ENCODE measurements at places on chromosomes 7 and 10.

DNA sequence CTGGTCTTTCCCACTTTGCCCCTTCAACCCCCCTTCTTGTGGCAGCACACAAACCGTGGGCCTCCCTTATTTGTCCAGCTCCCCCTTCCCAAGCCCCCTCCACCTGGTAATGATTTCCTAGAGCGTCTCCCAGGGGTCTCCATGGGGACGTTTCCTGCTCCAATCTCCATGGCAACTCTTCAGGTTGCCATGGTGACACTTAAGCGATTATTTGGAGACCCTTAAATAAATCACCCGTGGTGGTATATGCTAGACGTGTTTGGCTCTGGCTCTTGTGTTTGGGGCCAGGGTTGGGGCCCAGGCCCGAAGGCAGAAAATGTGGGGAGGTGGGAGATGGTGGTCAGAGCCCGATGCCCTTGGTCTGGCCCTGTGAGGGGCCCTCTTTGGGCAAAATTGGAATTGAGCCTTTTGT lies 41.1 kb upstream of the DLG5 start:
- DNase-seq: no peak

DNA sequence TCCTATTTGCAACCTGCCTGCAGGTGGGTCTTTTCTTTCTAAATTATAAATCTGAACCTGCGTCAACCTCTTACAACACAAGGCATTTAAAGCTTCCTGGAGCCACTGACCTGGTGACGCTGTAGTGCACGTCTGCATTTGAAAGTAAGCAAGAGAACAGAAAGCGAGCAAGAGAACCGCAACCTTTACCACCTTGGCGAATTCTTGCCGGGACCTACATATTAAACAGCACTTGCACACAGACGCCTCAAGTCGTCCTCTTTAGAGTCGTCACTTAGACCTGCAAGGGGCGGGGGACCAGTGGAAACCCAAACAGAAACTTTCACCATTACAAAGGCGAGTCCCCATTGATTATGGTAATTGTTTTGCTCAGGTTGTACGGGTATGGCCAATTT lies 9.5 kb downstream of the GLI3 start:
- no peak for DNase-seq

DNA sequence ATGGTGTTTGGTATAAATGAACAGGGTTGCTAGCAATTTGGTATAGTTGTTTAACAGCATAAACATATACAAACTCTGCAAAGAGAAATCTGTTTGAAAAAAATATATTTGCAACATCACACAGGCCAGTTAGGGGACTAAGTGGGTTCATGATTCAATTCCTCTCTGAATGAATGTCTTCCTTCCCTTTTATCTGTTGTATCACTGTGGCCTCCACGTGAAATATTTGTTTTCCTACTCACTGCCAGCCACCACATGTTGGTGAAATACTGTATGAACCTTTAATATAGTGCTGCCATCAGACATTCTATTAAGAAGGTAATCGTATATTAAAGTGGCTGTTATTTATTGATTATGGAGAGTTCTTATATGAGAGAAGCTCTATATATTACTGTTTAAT lies 157.0 kb downstream of the ARID5B start:
- no peak for DNase-seq

DNA sequence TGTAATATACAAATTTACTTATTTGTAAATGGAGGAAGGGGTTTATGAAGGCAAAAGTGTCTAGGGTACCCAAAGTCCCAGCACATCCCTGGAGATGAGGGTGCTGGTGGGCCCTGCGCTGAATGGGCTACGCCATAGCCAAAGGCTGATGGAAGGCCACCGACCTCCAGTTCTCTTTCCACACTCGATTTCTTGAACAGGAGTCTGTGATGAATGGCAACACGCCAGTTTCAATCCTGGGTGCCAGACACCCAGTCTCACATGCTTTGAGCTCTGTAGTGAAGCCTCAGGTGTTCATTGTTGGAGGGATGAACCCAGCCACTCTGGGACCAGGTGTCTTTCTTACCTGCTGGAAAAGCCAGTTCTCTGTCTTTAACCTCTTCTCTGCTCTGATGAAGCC lies 752 bp downstream of the LRMDA start:
- no peak for DNase-seq

- no peak for DNase-seq
Observed at GRCh38 chr7:16755397-16755796, 1.8 kb downstream of the TSPAN13 start.

DNA sequence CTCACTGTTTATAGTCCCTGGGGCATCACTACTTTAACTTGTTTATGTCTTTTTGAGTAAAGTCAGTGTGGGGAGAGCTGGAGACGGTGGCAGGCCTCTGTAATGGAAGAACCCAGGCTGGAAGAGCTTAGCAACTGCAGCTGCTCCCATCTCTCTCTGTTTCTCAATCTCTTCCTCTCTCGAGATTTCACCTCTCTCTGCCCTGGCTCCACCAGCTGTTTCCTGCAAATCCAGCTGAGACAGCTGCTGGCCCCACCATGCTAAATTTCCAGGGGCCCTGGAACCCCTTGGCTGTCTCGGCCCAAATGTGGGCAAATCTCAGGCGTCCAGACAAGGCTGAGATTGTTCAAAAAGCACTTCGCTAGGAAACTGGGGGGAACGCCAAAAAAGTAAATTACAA lies 25.8 kb upstream of the SLF2 start:
- no peak for DNase-seq

GRCh38 chr7:142443216-142444010 lies 185.6 kb upstream of the PRSS58 start:
- DNase-seq: no peak

- no peak for DNase-seq
Observed at GRCh38 chr7:140668641-140669040, 4.1 kb upstream of the ADCK2 start.

DNA sequence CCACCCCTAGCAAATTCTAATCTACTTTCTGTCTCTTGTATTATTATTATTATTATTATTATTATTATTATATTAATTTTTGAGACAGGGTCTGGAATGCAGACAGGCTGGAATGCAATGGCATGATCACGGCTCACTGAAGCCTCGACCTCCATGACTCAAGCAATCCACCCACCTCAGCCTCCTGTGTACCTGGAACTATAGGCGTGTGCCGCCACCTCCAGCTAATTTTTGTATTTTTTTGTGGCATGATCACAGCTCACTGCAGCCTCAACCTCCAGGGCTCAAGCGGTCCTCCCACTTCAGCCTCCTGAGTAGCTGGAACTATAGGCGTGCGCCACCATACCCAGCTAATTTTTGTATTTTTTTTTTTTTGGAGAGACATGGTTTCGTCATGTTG lies 2.6 kb upstream of the TMEM139 start:
- DNase-seq: no peak

- no peak for DNase-seq
Observed at GRCh38 chr10:819326-819725, 112.2 kb downstream of the LARP4B start.

DNA sequence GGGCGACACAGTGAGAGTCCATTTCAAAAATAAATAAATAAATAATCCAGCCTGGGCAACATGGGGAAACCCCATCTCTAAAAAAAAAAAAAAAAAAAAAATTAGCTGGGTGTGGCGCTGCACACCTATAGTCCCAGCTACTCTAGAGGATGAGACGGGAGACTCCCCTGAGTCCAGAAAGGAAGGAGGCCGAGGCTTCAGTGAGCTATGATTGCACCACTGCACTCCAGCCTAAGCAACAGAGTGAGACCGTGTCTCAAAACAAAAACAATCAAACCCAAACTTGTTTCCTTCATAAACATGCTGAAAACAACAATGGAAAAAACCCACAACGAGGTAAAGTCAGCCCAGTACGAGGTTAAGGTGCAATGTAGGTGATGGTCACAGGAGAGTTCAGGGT lies 1.2 kb downstream of the COX19 start:
- no peak for DNase-seq

- DNase-seq: no peak
Observed at GRCh38 chr7:18547509-18548187, 52.1 kb downstream of the HDAC9 start.

DNA sequence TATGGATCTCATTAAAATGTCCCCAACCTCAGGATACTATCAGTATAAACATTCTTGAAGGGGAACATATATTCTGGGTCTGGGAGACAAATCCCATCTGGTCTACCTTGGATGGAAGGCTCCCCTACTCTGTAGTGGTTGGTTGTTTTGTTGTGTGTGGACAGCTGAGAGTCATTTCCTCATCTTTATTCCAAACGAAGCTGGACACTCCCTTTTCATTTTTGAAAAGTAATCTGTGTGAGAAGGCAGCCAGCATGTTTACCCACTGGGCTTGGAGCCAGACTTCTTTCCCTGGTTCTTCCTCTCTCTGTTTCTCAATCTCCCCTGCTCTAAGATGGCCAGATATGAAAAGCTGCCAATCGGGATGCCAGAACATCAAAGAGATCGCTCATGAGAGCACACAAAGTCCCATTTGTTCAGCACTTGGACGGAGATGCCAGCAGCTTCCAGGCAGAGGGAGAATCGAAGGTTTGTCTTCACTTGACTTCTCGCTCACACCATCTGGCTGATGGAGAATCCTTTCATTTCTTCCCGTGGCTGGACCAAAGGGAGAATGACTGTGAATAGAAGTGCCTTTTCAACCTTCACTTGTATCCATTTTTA lies 108.1 kb upstream of the AGR3 start:
- DNase-seq: no peak

DNA sequence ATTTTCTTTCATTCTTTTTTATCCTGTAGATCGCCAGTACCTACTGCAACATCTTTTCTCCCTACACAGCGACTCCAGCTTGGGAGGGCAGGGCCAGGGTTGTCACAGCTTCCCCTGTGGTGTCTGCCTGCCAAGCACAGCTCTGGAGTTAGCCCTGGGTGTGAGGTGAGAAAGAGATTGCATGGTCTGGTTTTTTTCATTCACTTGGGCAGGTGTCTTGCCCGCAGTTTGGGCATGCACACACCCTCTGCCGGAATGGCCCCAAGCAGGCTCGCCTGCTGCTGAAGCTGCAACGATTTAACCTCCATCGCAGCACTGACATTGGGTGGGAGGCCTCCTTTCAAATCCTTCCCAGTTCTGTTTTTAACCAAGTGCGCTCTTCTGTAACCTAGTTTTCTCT lies 132.8 kb downstream of the WNT2 start:
- DNase-seq: no peak

GRCh38 chr10:99779335-99779734 lies 3.1 kb upstream of the ABCC2 start:
- DNase-seq: no peak

- no peak for DNase-seq
Observed at GRCh38 chr10:32982911-32983909, 25.2 kb upstream of the ITGB1 start.

- DNase-seq: no peak
Observed at GRCh38 chr7:153331427-153331826, 571.9 kb downstream of the ACTR3B start.

GRCh38 chr10:125159932-125160855 lies at the start of gene CTBP2:
Gene CTBP2, minus strand, starts transcription at chr10:125160563.
- DNase-seq: no peak

- no peak for DNase-seq
Observed at GRCh38 chr10:24958091-24958720, 5.8 kb upstream of the PRTFDC1 start.

GRCh38 chr10:11014671-11015445 lies 2.8 kb upstream of the CELF2 start:
- DNase-seq: no peak

DNA sequence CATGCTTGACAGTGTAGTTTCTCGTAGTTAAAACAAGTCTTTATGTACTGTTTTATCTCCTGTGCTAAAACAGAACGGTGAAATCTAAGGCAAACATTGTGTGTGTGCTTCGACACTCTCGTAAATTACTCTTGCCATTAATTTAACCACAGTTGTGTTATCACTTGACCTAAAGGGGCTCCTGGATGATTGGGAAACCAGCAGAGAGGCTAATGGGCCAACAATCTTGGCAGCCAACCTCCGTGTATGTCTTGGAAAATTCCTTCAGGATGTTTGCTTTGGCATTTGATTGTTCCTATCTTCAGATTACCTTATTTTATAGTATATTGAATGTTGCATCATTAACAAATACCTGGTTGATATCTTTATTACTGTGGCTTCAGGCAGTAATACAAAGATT lies 409.5 kb downstream of the SDK1 start:
- DNase-seq: no peak

Measured in NCI-H187 treated with DMSO at 0.1 percent for 48 hours (cell line).